ENCODE measurements at places on chromosomes 7 and 10.

DNA sequence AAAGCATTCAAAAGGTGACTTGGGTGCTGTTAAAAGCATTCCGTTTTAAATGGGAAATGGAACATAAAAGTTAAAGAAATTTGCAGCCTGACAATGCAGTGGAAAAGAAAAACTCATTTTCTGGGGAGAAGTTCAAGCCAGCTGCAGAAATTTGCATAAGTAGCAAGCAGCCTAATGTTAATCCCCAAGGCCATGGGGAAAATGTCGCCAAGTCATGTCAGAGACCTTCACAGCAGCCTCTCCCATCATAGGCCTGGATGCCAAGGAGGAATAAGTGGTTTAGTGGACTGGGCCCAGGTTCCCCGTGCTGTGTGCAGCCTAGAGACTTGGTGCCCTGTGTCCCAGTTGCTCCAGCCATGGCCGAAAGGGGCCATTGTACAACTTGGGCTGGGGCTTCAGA lies 154.2 kb downstream of the PKD1L1 start:
- no peak for DNase-seq

DNA sequence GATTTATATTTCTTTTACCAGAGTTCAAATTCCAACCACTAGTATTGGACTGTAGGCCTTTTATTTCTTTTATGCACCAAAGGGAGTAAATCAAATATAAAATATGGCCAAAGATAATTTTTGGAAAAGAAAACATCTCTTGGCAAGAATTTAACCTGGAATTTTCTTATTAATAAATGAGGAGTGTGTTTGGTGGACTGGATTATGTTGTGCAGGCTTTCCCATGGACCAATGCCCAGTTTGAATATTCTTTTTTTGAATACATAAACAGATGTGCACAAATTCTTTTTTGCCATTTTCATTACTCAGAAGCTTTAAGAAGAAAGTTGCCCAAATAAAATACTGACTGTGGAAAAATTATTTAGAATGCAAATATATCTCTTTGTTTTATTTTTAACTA lies 22.1 kb upstream of the PRKG1 start:
- no peak for DNase-seq

DNA sequence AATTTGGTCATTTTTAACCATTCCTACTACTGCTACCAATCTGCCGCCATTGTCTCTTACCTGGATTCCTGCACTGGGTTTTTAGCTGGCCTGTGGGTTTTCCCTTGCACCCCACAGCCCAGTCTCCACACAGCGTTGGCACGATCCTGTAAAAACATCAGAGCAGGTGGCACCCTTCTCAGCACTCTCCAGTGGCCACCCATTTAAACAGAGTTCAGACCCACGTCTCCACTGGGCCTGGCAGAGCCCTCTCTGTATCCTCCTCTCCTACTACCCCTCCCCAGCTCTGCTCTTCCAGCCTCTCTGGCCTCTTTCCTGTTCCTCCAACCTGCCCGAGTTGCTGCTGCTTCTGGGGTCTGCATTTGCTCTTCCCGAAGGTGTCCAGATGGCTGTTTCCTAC lies 259.4 kb downstream of the SDK1 start:
- no peak for DNase-seq

- DNase-seq = no peak
Observed at GRCh38 chr7:75686551-75686950, 52.2 kb downstream of the HIP1 start.

- DNase-seq = no peak
Observed at GRCh38 chr10:13831711-13832141, 245.0 kb downstream of the PRPF18 start.

DNA sequence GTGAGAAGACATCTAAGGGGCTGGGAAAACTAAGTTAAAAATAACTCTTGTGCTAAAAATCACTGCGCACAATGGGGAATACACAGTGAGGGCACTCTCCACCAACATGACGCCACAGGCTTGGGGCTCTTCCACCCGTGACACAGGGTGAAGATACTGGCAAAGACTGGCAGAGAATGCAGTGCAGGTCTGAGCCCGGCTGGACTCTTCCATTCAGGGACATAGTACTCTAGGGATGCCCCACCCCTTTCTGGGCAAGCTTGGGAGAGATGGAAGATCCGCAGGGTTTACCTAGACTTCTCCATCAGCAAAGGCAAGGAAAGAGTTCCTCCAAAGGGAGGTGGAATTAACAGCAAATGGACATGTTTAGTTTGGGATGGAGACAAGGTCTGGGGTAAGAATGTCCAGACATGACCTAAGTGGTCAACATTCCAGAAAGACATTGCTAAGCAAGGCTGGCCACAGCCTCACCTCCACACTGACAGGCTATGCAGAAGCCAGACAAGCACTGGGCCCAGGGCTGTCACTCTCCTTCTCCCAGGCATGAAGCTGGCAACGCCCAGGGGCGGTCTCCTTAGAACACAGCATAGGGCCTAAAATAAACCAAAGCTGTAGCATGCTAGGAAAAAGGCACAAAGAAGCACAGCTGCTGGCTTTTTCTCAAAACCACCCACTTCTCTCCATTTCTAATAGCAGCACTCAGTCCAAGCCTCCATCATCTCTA lies 28.1 kb downstream of the XPNPEP1 start:
- DNase-seq = no peak

- no peak for DNase-seq
Observed at GRCh38 chr7:134985894-134986362, 380 bp upstream of the AGBL3 start.

GRCh38 chr10:104098358-104098925 lies 12.8 kb upstream of the COL17A1 start:
- DNase-seq = no peak

- DNase-seq = no peak
Observed at GRCh38 chr10:72913287-72913686, 19.7 kb downstream of the OIT3 start.

DNA sequence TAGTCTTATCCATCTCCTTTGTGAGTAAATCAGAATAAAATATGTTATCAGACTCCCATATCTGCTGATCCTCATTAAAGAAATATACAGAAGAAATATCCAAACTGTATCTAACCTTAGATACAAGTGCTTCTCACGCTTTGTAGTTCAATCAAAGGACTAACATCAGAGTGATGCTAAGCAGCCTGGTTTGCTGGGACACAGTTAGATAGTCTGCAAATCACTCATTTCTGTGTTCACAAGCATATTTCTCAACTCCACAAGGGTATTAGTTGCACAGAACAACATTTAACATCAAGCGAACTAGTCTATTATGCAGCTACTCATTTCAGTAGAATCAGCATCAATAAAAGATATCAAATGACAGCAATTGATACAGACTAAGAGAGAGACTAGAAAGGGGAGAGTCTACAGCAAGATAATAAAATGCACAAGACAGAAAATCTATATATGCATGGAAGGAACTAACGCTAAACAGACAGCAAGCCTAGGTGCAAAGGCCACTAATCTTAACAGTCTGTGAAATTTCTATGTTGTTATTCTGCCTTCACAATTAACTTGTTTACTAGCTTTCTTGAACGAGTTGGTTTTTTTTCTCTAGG lies 30.0 kb downstream of the DNAJC12 start:
- no peak for DNase-seq

GRCh38 chr10:110684800-110685446 lies 40.8 kb downstream of the RBM20 start:
- DNase-seq = no peak

DNA sequence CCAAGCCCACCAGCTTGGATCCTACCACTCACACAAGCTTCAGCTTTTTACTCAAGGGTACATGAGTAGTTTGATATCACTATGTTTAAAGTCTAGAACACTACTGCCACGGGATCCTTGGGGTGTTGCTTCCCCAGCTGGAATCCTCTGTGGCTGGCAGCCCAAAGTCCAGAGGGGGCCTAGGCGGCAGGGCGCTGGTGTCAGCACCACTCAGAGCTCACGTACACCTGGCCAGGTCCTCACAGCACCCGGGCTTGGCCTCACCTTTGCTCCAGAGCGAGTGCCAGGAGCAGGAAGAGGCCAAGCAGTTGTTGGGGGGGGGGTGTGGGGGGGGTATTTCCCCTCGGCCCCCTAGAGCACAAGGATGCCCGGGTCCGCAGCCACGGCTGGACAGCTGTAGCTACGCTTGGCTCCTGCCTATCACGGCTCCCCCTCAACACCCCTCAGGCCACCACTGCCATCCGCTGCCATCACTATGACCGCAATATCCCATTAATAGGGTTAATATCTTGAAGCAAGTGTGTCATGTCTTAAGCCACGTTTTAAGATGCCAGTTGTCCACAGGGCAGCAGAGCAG lies 17.0 kb downstream of the ZDHHC6 start:
- DNase-seq = no peak

DNA sequence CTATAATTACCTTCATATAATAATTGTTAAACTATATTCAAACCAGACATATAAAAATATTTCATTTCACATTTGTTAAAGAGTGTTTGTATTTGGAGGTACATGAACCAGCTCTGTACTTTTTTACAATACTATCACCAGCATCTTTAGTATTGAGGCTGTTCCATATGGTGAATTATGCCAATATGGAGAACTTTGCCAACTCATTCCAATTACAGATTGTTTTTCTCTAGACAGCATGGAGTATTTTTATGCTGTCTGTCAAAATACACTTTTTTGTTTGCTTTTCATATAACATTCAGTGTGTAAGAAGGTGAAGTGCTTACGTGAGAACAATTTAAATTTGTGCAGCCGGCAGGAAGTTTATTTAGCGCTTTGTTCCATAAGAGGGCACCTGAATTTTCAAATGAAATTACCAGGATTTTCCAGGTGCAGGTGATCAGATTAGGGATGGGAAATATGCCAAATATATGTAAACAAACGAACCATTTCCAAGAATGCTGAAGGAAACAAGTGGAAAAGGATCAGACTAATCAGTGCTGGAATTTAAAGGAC lies 54.9 kb downstream of the SEMA3E start:
- DNase-seq = no peak

DNA sequence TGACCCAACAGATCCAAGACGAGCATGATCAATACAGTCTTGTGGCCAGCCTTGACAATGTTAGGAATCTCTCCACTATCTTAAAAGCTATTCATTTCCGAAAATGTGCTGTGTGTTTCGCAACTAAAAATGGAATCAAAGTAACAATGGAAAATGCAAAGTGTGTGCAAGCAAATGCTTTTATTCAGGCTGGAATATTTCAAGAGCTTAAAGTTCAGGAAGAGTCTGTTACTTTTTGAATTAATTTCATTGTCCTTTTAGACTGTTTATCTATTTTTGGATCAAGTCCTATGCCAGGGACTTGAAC lies 24.3 kb upstream of the TIAL1 start:
- no peak for DNase-seq

DNA sequence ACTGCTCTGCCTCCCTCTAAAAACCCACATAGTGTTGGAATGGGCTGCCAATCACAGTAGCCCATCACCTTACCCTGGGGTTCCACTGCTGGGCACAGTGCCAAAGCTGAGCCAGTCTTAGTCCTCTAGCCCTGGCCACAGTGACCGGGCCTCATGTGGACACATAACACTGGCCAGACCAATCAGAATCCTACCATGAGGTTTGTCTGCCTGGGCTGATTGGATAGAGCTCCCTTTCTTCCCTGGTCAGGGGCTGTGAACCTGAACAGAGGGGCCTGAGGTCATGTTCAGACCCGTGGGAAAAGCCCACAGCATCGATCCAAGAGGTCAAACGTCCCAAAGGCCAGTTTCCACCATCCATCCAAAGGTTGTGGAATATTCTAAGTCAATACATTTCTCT lies 6.1 kb downstream of the DLG5 start:
- DNase-seq = no peak

DNA sequence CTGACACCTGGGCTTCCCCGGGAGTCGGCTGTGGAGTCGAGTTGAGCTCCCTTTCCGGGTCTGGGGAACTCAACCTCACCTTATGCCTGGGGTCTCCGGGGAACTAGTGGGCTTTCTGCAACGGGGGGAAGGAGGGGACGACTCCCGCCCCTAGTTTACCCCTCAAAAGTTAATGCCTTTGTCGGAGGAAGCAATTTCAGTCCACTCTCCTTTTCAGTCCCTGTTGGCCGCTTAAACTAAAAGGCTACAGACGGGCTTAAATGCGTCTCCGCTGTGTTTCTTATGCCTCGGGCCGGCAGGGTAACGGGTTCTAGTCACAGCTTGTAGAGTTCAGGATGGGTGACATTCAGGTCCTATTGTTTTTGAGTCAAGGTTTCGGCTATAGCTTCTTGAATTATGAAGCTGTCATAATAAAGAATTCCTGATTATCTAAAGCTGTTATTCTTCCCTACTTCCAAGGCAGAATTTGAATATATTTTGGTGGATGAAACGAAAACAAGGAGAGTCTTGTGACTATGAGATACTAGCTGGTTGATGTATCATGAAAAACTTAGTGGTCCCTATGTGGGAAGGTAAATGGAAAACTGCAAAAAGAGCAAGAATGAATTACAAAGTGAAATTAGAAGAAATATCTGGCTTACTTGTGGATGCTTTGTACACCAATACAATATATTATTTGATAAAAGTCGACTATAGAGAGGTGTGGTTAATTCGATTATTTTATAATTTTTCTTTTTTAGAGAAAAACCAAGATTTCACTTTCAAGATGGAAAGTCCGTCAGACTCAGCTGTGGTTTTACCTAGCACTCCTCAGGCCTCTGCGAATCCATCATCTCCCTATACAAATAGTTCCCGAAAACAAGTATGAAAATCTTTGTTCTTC lies 495 bp downstream of the SFR1 start:
- no peak for DNase-seq

DNA sequence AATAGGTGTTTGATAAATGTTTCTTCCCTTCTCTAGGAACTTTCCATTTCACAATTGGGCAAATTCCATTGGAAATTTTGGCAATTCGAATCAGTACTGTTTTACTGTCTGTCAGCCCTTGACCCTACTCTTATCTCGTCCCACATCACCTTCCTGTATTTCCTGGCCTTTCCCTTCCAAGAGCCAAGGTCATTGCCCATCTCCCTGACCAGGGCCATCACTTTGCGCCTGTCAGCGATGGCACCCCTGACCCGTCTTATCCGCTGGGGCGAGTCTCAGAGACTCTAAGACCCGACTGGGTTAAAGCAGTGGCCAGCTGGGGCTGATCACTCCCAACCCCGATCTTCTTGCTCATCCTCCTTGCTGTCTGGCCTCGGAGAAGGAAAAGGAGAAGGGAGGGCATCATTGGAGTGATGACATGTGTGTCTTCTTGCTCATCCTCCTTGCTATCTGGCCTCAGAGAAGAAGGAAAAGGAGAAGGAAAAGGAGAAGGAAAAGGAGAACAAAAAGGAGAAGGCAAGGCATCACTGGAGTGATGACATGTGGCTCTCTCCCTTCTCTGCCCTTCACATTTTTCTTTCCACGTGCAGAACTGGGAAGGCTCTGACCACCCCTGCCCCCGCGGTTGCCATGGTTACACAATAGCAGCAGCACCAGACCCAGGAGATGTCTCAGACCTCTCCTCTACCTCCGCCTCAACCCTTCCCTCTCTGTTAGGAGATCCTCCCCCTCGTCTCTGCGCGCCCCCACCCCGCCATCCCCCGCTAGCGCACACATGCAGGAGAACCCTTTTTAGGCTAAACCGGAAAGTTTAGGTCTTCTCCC lies 2.0 kb downstream of the SEMA3D start:
- no peak for DNase-seq

GRCh38 chr7:148146346-148146745 lies 444.2 kb upstream of the C7orf33 start:
- no peak for DNase-seq

- DNase-seq = peak; percentile 38
Observed at GRCh38 chr7:142323706-142324105, 65.8 kb upstream of the PRSS58 start.

Measured in activated CD4-positive, alpha-beta T cell treated with anti-CD3 and anti-CD28 coated beads, Interleukin-2, Interleukin-6, amounts not matched to agents 100 ng/mL and 50 ng/mL, durations not matched to agents 16 hours and 8 hours (primary cell).